ENCODE measurements at places on chromosomes 12 and 14.
A peak's percentile ranks its signal among the peaks of the same experiment; 100 is the strongest.

- no peak for DNase-seq
These were observed 68.9 kb downstream of the SLC6A15 start for GRCh38 chr12:84843593-84844144.

- DNase-seq = no peak
These were observed 413 bp downstream of the DAD1 start for GRCh38 chr14:22588526-22589095.

DNA sequence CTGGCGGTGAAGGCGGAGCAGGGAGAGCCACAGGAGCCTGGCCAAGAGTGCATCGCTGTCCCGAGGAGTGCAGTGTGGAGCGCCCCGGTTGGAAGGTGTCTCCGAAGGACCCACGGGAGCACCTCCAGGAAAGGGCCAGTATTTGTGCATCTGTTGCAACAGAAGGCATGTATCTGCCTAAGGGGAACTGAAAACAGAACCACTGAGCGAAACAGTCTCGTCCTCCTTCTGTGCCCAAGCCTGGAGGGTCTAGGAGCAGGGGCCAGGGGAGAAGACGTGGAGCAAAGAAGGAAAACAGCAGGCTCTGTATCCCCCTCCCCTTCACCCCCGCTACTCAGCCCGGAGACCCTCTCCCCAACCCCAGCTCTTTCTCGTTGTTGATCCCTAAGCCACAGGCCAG lies 5.3 kb upstream of the LRRC10 start:
- DNase-seq = no peak

GRCh38 chr12:119235197-119235751 lies 56.5 kb downstream of the HSPB8 start:
- DNase-seq = no peak

DNA sequence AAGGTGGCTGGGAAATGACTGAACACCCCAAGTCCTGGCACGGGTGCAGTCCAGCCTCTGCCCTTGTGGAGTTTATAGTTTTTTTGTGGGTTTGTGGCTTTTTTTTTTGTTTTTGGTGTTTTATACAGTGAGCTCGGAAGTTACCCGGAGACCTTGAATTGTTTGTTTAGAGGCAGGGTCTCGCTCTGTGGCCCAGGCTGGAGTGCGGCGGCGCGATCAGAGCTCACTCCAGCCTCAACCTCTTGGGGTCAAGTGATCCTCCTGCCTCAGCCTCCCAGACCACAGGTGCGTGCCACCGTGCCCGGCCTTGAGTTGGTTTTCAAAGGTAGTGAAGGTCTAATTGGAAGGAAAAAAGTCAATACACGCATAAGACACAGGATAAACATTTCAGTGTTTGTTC lies 879 bp upstream of the ANHX start:
- DNase-seq = no peak

GRCh38 chr12:124248941-124249825 lies 45.7 kb upstream of the RFLNA start:
- no peak for DNase-seq

GRCh38 chr12:38664661-38665269 lies 240.6 kb downstream of the CPNE8 start:
- no peak for DNase-seq

- DNase-seq = no peak
These were observed 223.2 kb upstream of the FAR2 start for GRCh38 chr12:28925719-28926376.

DNA sequence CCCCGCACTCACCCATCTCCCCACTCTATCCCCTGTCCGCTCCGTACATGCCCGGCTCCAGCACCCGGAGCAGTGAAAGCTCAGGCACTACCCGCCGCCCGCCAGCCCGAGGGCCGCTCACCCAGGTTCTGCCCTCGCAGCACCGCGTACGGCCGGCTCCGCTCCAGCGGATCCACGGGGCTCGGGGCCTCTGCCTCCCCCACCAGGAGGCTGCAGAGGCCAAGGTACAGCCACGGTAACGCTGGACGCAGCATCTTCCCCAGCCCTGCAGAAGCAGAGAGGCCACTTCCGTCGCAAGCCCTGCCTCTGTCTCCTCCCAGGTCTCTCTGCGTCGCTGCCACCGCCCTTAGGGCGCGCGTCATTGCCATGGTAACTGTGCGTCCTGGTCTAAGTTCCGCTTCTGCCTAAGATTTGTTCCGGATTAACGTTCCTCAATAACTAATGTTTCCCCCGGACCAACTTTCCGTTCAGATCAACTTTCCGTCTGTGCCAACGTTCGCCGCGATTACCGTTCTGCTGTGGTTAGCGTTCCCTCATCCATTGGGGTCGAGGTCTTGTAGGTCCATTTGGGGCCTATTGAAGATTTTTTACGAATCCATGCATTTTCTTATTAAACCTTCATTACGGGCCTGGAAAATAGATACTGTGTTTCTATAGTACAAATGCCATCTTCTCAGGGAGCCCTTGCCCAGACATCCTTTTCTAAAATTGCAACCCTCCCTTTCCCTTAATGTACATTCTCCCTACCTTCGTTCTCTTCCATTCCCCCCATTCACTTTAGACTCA lies at the start of gene C12orf76:
Gene C12orf76, minus strand, starts transcription at position 281 of the 786 bp plus-strand sequence. Its CDS starts 27 bp downstream, at position 254.
- peak; percentile 98 for DNase-seq

DNA sequence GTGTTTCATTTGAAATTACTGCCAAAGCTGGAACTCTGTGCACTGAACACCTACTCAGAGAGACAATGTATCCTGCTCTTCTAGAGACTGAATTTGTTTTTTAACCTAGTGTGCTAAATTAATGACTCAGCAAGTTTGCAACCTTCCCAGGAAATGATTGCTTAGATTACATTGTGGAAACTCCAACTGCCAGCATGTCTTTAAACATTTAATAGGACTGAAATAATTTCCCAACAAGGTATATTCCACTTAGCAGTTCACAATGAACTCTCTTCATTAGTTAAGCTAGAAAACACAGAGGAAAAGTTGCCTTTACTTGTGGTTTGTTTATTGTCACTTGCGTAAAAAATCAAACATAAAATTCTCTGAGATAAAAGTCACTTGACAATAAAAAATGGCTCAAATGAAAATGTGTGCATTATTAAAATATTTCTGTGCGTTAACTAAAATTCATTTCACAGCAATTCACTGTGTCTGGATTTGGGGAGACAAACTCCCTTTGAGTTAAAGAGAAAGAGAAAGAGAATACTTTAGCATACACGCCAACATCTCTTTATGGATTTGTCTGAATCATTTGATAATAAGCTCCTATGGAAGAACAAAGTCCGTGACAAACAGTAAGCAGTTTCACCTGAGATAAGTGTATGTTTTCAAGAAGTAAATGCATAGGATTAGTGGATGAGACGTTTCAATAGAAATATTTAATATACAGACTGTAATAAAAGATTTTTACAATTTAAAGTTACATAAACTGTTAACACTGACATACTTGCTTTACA lies 284.0 kb downstream of the PRKD1 start:
- DNase-seq = no peak

DNA sequence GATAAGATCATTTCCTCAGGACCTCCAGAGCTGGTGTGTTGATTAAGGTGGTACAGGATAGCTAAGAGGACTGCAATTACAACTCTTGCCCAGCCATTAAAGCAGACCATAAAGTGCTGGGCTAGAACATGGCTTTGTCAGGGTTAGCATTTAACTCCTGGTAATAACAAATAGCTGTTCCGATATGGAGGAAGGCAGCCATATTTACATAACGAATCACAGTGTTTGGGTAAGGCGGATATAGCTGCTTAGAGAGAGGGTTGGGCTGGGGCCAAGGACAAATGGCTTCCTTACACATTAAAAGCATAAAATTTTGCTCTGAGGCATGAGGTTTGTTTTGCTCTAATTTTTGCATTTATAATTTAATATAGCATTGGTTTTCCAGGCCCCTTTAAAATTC lies 297.7 kb upstream of the DDHD1 start:
- no peak for DNase-seq

- DNase-seq = no peak
These were observed 12.6 kb upstream of the TTC7B start for GRCh38 chr14:90828642-90829487.

GRCh38 chr12:13661005-13661887 lies 320.2 kb downstream of the GRIN2B start:
- DNase-seq = no peak

GRCh38 chr14:102194856-102195255 lies 55.2 kb downstream of the WDR20 start:
- DNase-seq = no peak

GRCh38 chr12:83664650-83665049 lies 977.9 kb downstream of the TMTC2 start:
- DNase-seq = peak; percentile 49

DNA sequence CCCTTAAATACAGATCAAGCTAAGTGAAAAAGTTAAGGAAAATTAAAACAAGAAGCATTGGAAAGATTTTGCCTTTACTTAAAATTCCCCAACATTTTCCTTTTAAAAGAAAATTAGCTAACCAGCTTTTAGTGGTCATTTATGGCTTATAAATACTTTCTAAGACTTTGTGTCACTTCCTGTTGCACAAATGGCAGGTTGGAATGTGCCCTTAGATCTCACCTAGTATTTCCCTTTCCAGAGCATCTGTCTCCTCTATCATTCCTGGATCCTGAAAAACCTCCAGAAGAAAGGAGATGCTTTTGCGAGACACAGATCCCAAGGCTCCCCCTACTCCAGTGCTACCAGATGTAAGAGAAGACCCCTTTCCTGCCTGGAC lies 58.3 kb downstream of the ARF6 start:
- DNase-seq = no peak

DNA sequence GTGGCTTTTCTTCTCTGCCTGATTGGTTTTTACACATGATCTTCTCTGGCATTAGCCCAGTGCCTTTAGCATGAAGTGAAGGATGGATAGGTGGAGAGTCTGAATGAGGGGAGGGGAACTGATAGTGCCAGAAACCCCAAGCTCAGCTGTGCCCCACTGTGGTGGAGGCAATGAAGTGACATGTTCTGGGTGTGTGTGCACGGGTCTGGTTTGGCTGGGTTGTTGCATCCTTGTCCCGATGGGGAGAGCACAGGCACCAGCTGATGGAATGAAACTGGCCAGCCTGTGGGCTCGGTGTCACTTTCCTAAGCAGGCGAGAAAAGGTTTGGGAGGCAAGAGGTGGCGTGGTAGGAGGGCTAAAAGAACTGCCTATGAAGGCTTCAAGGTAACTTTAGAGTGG lies 65.3 kb downstream of the CACNA1C start:
- DNase-seq = no peak

DNA sequence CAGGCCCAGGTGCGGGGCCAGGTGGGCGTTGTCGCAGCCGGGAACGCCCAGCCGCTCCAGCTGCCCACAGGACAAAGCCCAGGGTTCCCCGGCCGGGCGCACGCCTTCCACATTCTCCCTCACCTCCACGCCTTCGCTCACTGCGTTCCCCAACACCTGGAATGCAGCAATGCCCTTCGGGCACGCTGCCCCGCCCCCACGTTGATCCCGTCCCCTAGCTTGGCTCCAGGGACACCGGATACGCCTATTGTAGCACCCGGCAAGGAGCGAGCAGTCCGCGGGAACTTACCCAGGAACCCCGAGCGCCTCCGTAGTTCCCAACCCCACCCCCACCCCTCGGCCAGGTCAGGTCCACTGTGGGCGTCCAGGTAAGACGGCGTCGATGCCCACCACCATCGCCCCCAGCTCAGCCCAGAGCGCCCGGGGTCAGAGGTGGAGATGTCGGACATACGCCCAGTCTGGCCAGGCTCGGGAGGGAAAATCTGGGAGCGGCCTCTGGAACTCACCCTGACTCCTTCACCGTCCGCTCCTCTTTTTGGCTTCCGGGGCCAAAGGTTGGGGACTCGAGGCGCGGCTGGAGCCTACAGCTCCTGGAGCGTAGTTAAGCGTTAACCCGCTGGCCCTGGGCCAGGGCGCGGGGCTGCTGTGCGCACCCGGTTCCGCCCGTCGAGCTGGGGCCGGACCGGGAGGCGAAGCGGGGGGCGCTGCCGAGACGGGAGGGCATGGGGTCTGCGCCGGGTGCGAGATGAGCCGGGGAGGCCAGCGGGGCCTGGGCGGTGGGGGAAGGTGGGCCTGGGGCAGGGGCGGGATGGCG lies 594 bp upstream of the CEP170B start:
- DNase-seq = no peak

DNA sequence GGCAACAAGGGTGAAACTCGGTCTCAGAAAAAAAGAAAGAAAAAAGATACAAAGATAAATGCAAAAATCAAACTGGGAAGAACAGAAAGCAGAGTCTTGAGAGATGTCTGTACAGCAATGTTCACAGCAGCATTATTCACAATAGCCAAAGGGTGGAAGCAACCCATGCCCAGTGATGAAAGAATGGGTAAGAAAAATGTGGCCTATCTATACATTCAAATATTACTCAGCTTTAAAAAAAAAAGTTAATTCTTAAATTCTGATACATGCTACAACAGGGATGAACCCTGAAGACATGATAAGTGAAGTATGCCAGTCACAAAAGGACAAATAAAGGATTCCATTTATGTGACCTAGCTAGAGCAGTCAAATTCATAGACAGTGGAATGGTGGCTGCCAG lies 33.7 kb downstream of the SPPL3 start:
- DNase-seq = no peak

- DNase-seq = no peak
These were observed 42.5 kb downstream of the CCNK start for GRCh38 chr14:99523704-99524055.

DNA sequence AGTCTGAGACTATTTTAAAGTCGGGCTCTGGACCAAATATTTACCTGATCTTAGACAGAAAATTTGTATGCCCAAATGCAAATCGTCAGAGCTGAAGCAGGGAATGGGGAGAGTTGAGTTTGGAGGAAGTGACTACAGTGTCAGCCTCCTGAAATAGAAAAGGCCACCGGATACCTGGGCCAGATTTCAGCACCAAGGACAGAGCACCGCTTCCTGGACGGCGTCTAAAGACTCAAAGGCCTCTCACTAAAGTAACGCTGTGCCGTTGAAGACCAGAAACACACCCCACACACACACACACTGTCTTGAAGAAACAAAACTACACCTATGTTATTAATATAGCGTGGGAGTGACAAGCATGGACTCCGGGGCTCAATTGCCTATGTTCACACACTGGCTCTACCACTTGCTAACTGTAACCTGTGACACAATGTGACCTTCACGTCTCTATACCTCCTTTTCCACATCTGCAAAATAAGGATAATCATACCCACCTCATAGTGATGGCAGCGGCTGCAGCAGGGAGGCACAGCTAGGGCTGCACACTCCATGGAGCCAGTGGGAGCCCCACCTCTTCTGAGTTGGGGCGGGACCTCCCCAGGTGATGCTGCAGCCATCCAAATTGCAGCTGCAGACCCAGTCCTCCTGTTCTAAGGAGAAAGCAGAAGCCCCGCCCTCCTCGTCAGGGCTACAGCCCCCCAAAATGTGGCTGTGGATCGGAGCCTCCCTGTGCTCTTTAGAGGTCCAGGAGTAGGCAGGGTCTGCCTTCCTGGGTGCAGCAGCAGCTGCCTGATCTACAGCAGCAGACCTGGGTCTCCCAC lies 35.6 kb downstream of the KRT76 start:
- DNase-seq = no peak

Data from NCI-H1417 treated with DMSO at 0.1 percent for 48 hours (cell line).